ENCODE measurements at places on chromosomes 16 and 17. TPM values are rescaled to one million over a fixed set of nuclear protein-coding genes. Genes with fewer than 3 reads are reported as not detected.

The RFNG gene
- total RNA-seq = 38.0 TPM

DNA sequence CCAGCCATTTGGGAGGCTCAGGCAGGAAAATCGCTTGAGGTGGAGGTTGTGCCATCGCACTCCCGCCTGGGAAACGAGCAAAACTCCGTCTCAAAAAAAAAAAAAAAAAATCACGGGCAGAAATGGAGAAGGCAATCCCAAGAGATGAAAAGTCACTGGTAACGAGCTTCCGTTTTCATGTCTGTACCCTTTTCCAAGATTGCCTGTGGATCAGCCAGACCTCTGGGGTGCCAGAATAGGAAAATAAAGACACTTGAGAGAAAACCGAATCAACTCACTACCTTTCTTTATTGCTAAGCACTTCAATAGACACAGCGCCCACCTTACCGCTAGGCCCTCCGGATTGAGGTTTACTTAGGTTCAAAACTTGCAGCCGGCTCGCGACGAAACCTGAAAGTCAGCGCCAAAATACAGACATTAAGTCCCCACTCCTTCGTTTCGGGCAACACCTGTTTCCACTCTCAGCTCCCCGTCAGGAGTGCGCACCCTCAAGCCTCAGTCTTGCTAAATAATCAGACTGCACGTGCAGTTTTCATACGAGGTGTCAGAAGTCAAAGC, 970 bp upstream of the TRAF7 start:
- DNase-seq = no peak

- DNase-seq = no peak
Measured at GRCh38 chr17:74738051-74738996, 1.3 kb downstream of the RAB37 start.

- DNase-seq = no peak
Measured at GRCh38 chr16:55264949-55265348, 59.1 kb upstream of the IRX6 start.

The SLC35G3 gene
- not detected for total RNA-seq

DNA sequence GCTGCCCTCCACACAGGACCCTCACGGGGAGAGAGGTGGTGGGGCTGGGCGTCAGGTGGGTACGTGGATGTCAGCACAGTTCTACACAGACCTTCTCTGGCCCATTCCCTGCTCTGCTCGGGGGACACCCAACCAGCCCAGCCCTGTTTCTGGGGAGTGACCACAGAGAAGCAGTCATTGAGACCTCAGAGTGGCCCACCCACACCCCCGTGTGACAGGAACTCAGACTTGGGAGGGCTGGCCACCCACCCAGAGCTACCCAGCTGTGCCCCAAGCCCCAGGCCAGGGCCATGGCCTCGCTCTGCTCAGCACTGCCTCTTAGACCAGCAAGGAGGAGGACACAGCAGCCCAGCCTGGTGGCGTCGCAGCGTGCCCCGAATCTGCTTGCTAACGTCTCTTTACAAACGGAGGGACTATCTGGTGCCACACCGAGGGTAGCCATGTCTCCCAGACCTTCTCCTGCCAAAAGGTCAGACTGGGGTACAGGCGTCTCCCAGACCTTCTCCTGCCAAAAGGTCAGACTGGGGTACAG, 77.7 kb downstream of the KLHDC4 start:
- DNase-seq = no peak

- no peak for DNase-seq
Measured at GRCh38 chr17:67136191-67137025, 92.1 kb downstream of the CACNG1 start.

The NLRC3 gene
- 0.35 TPM for total RNA-seq

DNA sequence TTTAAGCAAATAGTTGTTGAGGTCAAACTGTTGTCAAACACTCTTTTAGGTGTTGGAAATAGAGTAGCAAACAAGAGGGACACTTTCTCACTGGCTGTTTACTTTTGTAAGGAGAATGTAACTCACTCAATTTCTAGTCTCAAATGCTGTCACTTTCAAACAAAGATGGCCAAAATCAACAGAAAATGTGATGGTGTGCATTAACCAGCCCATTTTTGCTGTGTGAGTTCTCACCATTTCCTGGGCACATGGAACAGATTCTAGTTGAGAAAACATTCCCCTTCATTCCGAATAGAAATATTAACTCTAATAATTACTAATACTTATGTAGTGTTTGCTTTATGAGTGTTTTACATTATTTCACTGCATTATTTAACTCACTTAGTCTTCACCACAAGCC, 128.2 kb upstream of the XYLT1 start:
- no peak for DNase-seq

The KARS1 gene
- total RNA-seq = 50.3 TPM

DNA sequence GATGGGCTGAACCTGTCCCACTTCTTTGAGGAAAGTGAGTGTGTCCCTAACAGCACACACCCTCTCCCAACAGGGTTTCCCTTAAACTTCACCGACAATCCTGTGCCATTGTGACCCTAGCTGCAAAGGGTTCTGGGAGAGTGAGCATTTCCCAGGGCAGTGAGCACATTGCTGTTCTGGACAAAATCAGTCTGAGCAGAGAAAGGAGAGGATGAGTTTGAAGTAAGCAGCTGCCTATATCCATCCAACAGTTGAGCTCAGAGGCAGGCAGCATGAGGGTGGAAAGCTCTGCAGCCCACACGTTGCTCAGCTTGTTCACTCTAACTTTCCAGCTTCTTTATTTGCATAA, 296.5 kb upstream of the MAF start:
- no peak for DNase-seq
